ENCODE measurements at places on chromosomes 12 and 14.

- no peak for DNase-seq
- H3K36me3 ChIP-seq = no peaks in the 10 kb centered on the region
- no peak overlapping the region for H3K4me3 ChIP-seq
- H3K4me1 ChIP-seq = peaks cover 29% of the 10 kb centered on the region
Observed at GRCh38 chr14:68574906-68575305, 218.0 kb downstream of the ZFP36L1 start.

DNA sequence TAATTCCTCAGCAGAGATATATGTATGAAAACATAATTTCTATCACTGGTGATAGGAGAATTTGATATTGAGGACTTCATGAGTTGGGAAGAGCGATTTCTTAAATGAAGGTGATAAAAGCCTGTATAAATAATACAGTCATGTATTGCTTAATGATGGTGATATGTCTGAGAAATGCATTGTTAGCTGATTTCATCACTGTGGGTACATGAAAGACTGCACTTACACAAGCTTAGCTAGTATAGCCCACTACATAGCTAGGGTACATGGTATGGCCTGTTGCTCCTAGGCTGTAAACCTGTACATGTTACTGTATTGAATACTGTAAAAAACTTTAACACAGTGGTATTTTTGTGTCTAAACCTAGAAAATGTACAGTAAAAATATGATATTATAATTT, 63.4 kb downstream of the ANO4 start:
- peaks cover 11% of the 10 kb centered on the region for H3K4me1 ChIP-seq
- no peak overlapping the region for H3K27ac ChIP-seq
- no peak overlapping the region for H3K4me3 ChIP-seq
- H3K36me3 ChIP-seq = peaks cover 2% of the 10 kb centered on the region

DNA sequence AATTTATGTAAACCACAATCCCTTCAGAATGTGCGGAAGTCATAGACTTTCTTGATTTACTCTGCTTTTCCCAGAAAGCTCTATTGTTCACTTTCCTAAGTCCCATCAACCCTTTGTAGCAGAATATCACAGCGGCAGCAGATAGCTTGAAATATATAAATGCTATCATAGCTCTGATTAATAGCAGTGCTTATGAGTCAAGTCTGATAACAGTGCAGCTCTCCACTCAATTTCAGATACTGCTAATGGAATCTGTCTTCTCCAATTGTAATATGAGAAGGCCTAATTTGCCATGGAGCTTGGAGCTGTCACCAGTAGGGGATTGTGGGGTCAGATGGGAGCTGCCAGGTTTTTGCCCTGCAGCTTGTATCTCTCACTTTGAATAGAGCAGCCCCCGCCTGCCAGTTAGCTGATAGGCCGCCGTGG, 10.9 kb downstream of the TMEM260 start:
- H3K27me3 ChIP-seq = no peaks in the 10 kb centered on the region
- H3K27ac ChIP-seq = no peak overlapping the region
- peaks cover 4% of the 10 kb centered on the region for H3K36me3 ChIP-seq
- H3K4me1 ChIP-seq = no peaks in the 10 kb centered on the region

DNA sequence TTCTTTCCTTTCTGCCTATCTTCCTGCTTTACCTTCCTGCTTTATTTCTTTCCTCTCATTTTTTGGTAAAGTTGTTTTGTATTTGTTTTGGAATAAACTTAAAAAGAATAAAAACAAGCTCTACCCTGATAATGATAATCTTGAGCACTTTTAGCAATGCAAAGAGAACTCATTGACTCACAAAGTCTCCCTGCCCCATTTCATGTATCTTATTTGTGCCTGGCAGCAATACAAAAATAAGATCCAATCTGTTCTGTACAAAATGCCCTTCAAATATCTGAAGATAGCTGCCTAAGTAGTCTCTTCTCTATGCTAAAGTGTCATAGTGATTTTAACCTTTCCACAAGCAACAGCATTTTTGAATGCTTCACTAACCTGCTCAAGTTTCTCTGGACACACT, 31.1 kb upstream of the ETNK1 start:
- H3K4me3 ChIP-seq = no peak overlapping the region
- H3K4me1 ChIP-seq = no peaks in the 10 kb centered on the region
- H3K27ac ChIP-seq = no peak overlapping the region
- H3K36me3 ChIP-seq = no peaks in the 10 kb centered on the region

GRCh38 chr12:113392520-113392919, 11.2 kb downstream of the SDS start:
- no peak for DNase-seq
- peaks cover 10% of the 10 kb centered on the region for H3K36me3 ChIP-seq
- no peaks in the 10 kb centered on the region for H3K4me1 ChIP-seq
- no peak overlapping the region for H3K27ac ChIP-seq

- DNase-seq = no peak
- no peaks in the 10 kb centered on the region for H3K36me3 ChIP-seq
- no peaks in the 10 kb centered on the region for H3K27me3 ChIP-seq
- peaks cover 4% of the 10 kb centered on the region for H3K4me1 ChIP-seq
- no peak overlapping the region for H3K4me3 ChIP-seq
Observed at GRCh38 chr12:94290353-94290752, 142.0 kb downstream of the PLXNC1 start.

DNA sequence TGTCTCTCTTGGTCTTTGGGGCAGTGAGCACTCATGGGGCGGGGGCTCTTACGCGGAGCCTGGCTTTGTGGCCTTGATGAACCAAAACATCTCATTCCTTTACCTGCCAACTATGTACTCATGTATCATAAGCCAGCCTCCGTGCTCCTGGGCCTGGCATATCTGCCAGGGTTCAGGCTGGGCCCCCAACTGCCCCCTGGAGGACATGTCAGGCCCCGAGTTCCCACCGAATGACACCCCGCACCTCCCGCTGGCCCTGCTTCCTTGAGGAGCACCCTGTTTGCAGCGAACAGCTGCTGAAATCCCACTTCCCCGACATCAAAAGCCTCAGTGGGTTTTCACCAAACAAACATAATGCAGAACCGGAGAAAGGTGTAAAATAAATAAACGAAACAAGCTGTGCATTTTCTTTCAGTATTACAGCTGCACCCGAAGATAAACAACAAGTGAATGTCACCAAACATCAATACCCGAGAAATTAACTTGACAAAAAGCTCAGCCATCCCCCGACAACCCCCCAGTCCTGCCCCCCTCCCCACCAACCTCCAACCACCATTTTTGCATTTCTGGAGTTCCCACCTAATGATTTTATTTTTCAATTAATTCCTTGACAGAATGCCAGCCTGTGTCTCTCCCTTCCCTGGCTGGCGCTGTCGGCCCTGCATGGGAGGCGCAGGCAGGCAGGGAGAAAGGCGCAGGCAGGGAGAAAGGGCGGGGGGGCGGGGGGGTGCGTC, 139.2 kb downstream of the RBM19 start:
- no peak overlapping the region for H3K4me3 ChIP-seq
- no peak for DNase-seq
- no peaks in the 10 kb centered on the region for H3K4me1 ChIP-seq
- H3K36me3 ChIP-seq = peaks cover 3% of the 10 kb centered on the region
- H3K27ac ChIP-seq = no peak overlapping the region
- H3K27me3 ChIP-seq = no peaks in the 10 kb centered on the region

DNA sequence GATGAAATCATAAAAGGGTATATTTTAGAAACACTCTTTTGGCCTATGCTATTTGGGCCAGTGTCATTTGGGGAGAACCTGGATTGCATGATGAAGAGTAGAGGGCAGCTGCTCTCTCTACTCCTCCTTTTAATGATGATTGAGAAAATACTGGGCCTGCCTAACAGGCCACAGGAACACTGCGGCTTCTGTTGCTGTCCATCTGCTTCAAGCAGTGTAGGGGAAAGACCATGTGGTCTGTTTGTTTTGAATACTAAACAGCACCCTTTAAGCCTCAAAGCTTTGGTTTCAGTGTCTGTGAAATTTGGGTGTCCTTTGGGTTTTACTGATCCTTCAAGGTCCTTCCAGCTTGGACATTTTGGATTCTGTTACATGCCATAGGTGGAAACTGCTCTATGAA, 78.0 kb downstream of the TTC6 start:
- no peak for DNase-seq
- H3K36me3 ChIP-seq = no peaks in the 10 kb centered on the region
- H3K4me1 ChIP-seq = no peaks in the 10 kb centered on the region
- no peaks in the 10 kb centered on the region for H3K27me3 ChIP-seq

GRCh38 chr12:2486796-2487195, 308.0 kb upstream of the FKBP4 start:
- H3K4me1 ChIP-seq = no peaks in the 10 kb centered on the region
- no peak overlapping the region for H3K4me3 ChIP-seq
- no peak for DNase-seq

DNA sequence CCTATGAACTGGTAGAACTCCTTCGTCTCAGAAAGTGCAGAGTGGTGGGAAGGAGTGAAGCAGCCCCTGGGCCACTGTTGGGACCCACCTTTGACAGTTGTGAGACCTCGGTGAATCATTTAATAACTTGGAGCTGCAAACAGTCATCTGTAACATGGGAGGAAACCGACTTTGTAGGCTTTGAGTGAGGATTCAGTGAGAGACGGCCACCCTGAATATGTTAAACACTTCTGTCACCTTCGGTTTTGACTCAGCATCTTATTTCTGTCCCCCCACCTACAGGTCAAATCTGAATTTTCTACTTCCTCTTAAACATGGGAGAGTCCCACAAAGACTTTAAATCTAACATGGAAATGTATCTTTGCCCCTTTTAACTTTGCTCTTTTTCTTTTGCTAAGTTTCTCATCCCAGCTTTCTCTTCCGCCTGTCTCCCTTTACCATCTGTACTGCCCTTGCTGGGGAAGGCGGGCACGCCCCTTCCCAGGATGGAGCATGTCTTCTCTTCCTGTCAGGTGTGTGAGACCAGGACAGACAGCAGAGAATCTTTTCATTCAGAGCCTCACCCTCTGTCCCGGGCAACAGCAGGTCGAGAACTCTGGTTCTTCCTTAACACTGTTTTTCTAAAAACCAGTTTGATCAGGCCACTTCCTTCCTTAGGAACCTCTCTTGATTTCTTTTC, 37.1 kb downstream of the ZC3H14 start:
- H3K36me3 ChIP-seq = peaks cover 24% of the 10 kb centered on the region
- H3K4me1 ChIP-seq = no peaks in the 10 kb centered on the region
- no peaks in the 10 kb centered on the region for H3K27me3 ChIP-seq
- H3K27ac ChIP-seq = no peak overlapping the region
- H3K4me3 ChIP-seq = no peak overlapping the region

DNA sequence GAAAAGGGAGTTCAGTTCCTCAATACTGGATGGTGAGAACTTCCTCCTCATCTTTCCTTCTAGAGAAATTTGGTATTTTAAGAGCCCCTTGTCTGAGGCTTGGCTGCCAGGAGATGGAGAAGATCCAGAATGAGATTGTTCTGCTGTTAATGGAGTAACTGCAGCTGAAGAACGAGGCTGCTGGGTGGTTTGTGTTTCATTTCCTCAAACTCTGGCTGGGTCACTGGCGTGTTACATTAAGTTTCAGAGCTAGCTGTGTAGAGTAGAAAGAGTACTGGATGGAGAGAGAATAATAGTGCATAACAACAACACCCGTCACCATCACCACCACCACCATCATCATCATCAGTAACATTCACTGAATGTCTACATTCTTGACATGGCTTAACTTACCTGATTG, 325.0 kb upstream of the TBX3 start:
- no peaks in the 10 kb centered on the region for H3K36me3 ChIP-seq
- DNase-seq = no peak

DNA sequence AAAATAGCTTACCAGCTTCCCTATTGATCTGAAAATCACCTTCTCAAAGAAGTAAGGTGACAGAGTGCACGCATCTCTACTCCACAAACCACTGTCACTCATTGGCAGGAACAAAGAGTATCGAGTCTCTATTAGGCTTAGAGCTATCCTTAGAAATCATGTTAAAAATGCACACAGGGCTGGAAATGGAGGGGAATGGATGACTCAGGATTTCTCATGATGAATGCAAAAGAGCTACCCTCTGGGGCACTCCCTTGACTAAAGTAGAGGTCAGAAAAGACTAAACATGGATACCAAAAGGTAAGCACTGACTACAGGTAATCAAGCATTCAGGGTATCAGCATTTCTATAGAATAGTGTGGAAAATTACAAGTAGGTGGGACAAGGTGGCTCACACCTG, 96.1 kb upstream of the ANO4 start:
- no peak overlapping the region for H3K27ac ChIP-seq
- no peak overlapping the region for H3K4me3 ChIP-seq
- peaks cover 6% of the 10 kb centered on the region for H3K4me1 ChIP-seq
- H3K27me3 ChIP-seq = no peaks in the 10 kb centered on the region
- DNase-seq = no peak
- H3K36me3 ChIP-seq = no peaks in the 10 kb centered on the region

DNA sequence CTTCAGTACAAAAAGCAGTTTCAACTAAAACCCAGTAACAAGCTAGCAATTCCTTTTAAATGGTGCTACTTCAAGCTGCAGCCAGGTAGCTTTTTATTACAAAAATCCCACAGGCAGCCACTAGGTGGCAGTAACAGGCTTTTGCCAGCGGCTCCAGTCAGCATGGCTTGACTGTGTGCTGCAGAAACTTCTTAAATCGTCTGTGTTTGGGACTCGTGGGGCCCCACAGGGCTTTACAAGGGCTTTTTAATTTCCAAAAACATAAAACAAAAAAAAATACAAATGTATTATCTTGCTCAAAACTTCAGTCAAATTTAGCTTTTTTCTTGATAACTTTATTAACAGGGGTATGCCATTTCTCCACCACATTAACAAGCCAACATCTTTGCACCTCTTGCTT, 3.6 kb upstream of the CLEC4E start:
- H3K36me3 ChIP-seq = no peaks in the 10 kb centered on the region
- H3K27me3 ChIP-seq = no peaks in the 10 kb centered on the region
- H3K4me3 ChIP-seq = no peak overlapping the region
- no peak overlapping the region for H3K27ac ChIP-seq
- H3K4me1 ChIP-seq = peaks cover 3% of the 10 kb centered on the region
- DNase-seq = peak; percentile 23

DNA sequence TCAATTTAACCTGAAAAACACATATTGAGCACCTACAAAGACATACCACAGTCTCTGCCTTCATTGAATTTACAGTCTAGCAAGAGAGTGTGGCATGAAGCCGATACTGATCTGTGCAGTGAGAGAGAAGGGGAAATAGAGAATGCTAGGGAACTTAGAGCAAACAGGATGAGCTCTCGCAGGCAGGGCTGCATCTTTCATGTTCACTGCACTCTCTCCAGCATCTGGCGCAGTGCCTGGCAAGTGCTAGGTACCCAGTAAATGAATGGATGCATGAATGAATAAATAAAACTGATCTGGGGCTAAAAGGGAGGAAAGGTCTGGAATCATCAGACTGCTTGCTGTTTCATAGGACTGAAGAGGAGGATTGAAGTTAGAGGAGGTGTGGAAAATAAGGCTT, 256.5 kb upstream of the NPAS3 start:
- no peak overlapping the region for H3K27ac ChIP-seq
- H3K4me1 ChIP-seq = no peaks in the 10 kb centered on the region
- no peak for DNase-seq
- H3K36me3 ChIP-seq = no peaks in the 10 kb centered on the region

GRCh38 chr14:52738409-52738808, 8.4 kb downstream of the STYX start:
- H3K4me3 ChIP-seq = no peak overlapping the region
- DNase-seq = no peak
- H3K27me3 ChIP-seq = no peaks in the 10 kb centered on the region
- H3K4me1 ChIP-seq = no peaks in the 10 kb centered on the region

GRCh38 chr12:120316798-120317223, 10.8 kb downstream of the PLA2G1B start:
- H3K27ac ChIP-seq = peak overlapping the region; percentile 66
- peaks cover 4% of the 10 kb centered on the region for H3K4me1 ChIP-seq
- DNase-seq = no peak
- peak overlapping the region; percentile 66 for H3K4me3 ChIP-seq
- H3K27me3 ChIP-seq = no peaks in the 10 kb centered on the region
